Activated CD8-positive, alpha-beta memory T cell treated with anti-CD3 and anti-CD28 coated beads for 24 hours (primary cell): ENCODE measurements at places on chromosomes 1 and 21.
A peak's percentile ranks its signal among the peaks of the same experiment; 100 is the strongest.

DNA sequence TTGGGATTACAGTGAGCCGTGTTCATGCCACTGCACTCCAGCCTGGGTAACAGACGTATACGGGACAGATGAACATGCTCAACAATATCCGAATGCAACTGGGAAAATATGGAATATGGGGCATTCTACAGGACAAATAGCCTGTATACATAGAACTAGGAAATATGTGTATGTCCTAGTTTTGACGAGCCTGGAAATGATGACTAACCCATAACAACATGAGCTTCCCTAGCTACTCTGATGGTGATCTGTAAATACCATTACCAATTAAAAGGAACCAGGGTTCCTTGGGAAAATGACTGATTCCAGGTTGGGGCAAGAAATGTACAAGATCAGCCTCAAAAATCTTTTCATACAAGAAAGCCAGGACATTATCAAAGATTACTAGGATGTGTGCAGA is 42.8 kb upstream of the ARTN start:
- no peak for DNase-seq

DNA sequence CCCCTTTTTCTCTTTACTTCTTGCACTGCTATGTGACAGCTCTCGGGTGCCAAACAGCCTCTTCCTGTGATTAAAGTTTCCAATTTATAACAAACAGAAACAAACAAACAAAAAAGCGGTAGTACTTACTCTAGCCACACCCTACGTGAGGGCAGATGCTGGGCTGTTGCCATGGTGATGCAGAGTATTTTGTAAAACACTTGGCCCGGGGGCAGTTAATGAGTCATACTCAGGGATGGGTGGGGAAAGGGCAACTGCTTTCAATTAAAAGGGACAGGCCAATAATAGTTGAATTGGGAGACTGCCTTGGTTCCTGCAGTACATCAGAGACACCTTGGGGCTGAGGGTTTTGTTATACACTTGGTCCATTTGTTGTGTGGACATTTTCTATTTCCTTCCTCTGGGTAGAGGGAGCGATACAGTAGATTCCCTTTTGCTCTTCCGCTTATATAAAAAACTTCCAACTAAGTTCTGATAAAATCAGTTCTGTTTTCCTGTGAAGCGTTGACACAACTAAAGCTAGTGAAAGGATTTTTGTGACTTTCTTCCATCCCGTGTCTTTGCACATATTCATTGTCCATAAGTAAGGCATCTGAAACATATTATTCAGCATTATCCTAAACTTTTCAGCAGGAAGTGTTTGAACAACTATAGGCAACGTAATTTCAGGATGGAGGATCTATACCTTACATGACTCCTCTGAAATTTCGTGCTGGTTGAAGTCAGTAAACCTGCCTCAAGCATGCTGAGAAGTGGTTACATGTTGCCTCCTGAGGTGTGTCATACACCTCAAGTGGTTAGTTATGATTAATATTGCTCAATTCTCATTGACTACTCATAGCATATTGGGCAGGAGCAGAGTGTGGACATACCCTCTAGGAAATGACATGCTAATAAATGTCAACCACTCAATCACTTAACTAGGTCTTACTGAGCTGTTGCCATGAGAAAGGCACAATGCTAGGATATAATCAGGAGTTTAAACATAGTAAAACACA is 36.7 kb upstream of the THEM4 start:
- DNase-seq = peak; percentile 77

DNA sequence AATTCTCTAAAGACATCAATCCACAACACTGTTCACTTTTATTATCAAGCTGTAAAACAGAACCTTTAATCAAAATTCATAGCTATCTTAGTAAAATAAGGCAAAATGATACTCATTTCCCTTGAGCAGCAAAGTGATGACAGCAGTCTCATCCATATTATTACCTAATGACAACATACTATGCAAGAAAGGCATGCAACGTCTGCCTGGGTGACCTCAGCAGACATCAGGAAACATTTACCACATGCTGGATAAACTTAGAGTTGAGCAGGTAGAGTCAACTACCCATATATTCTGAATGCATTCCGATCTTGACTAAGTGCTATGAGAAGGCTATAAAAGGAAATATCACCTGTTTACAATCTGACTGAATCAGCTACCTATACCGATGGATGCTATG is 145.1 kb downstream of the SIPA1L2 start:
- no peak for DNase-seq

- DNase-seq = no peak
Measured at GRCh38 chr1:12369258-12369657, 139.4 kb downstream of the VPS13D start.

DNA sequence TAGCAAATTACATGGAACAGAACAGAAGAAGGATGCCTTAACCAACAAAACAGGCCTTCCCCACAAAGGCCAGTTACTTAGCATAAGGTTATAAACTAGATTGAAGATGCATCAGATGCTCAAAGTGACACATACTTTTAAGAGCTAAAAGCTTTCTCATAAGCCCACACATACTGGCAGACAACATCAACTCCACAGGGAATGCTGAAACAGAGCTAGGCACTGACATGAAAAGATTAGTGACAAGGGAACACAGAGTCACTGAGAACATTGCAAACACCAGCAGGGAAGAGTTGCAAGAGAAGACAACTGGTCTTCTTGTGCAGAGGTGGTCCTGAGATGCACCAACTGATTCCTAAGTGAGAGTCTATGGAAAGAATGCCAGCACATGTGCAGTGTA is 6.9 kb downstream of the TTC13 start:
- DNase-seq = no peak

GRCh38 chr1:41397753-41398330 is 36.6 kb downstream of the FOXO6 start:
- DNase-seq = no peak

DNA sequence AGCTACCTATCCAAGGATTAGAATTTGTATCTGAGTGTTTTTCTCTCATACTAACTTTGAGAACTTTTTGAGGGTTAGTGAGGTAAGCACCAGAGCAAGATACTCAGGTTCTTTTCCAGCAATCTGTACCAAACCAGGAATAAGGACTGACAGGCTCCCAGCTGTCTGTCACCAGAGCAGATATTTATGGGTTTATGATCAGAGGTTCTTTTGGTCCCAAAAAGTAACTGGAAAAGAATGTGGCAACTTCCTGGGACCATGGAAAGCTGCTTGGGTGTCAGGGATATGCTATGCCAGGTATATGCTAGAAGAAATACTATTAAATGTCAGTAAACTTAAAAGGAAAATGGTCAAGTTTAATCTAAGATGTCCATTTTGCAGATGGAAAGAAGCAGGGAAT is 75.7 kb upstream of the ZNF326 start:
- no peak for DNase-seq

GRCh38 chr1:54294887-54295286 is 94.9 kb downstream of the MRPL37 start:
- no peak for DNase-seq

DNA sequence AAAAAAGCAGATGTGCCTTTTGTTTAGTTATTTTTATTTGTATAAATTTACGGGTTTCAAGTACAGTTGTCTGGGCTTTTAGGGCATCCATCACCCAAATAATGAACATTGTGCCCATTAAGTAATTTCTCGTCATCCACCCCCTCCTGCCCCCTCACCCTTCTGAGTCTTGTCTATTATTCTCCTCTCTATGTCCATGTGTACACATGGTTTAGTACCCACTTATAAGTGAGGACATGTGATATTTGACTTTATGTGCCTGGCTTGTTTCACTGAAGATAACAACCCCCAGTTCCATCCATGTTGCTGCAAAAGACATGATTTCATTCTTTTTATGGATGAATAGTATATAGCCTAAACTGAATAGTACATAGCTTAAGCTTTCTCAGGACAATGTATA is 189.2 kb downstream of the ZP4 start:
- DNase-seq = no peak

- DNase-seq = no peak
Measured at GRCh38 chr1:57331620-57332019, 92.2 kb downstream of the DAB1 start.

- no peak for DNase-seq
Measured at GRCh38 chr1:173276922-173277800, 70.0 kb upstream of the TNFSF4 start.

DNA sequence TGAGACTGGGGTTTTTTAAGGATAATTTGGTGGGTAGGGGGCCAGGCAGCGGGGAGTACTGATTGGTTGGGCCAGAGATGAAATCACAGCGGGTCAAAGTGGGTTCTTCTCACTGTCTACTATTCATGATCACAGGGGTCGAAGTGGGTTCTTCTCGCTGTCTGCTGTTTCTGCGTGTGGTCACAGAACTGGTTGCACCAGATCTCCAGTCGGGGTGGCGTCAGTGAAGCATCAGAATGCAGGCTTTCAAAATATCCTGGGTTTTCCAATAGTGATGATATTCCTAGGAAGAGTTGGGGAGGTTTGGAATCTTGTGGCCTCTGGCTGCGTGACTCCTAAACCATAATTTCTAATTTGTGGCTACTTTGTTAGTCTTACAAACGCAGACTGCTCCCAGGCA is 45.1 kb downstream of the TRPM2 start:
- DNase-seq = peak; percentile 19

DNA sequence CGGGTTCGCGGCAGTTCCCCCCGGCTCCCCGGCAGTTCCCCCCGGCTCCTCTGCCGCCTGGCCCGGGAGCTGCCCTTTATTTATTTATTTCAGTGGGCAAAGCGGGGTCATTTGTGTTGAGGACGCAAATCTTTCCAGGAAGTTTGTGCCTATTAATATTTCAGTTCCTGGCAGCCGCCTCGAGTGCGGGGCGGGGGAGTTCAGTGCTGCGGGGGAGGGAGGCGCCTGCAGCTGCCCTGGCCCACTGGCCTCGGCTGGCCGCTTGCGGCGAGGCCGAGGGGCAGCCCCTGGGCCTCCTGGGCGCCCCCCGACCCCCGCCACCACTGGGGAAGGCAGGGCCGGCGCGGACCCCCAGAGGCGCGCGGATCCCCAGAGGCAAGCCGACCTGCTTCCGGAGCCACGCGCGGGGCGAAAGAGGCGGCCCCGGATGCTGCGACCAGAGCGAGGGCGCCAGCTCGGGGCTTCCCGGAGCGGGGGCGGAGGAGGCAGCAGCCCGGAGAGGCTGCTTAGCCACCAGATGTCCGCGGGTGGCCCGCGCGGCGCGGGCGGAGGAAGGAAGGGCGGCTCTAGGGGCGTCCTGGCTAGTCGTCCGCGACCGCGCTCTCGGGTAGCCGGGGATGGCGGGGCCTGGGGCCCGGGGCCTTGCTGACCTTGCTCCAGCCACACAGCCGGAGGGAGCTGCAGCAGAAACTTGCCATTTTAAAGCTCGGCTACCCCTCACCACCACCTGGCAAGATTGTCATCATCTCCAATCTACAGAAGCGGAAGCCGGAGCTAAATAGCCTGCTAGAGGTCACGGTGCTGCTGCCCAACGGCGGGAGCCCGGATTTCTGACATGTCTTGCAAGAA is 48.0 kb downstream of the H3-3A start:
- DNase-seq = peak; percentile 90

- DNase-seq = no peak
Measured at GRCh38 chr1:53735681-53736080, 3.3 kb downstream of the GLIS1 start.
